Naive thymus-derived CD8-positive, alpha-beta T cell (primary cell): ENCODE measurements at places on chromosomes 5 and 9.

DNA sequence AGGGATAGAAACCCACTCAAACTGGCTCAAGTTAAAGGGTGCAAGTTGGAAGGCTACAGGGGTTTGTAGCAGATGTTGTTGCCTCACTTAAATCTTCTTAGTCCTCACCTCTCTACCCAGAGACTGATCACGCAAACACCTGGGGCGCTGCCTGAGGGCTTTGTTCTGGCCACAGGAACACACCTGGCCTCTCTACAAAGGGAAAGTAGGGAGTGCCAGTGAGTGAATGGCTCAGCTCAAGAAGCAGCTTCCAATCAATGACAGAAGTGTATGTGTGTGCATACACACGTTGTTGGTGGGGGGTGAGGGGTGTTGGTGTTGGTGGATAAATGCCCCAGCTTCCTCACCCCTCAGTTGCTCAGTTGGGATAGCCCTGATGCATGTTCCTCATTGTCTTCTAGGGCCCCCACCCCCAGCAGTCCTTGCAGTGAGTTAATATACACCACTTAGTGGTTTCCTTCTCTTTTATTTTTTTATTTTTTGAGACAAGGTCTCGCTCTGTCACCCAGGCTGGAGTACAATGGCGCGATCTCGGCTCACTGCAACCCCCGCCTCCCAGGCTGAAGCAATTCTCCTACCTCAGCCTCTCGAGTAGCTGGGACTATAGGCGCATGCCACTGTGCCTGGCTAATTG, 30.6 kb upstream of the CTNNA1 start:
- no peak for DNase-seq

DNA sequence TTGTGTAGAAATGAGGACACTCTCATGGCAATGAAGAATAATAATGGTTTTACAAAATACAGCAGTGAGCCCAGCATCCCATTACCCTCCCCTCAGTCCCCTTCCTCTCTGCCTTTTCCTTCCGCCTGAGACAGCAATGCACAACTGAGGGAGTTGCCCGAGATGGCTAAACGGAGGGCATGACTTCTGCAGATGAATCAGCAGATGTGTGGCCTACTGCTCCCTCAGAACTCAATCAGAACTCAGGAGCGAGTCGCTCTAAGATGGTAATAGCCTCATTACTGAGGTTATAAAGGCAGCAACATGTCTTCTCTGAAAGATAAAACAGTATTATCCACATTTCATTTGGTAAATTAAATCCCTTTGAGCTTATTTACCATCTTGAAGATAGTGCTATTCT, 326.6 kb downstream of the ENC1 start:
- no peak for DNase-seq

GRCh38 chr5:44336708-44337107, 52.5 kb downstream of the FGF10 start:
- no peak for DNase-seq

DNA sequence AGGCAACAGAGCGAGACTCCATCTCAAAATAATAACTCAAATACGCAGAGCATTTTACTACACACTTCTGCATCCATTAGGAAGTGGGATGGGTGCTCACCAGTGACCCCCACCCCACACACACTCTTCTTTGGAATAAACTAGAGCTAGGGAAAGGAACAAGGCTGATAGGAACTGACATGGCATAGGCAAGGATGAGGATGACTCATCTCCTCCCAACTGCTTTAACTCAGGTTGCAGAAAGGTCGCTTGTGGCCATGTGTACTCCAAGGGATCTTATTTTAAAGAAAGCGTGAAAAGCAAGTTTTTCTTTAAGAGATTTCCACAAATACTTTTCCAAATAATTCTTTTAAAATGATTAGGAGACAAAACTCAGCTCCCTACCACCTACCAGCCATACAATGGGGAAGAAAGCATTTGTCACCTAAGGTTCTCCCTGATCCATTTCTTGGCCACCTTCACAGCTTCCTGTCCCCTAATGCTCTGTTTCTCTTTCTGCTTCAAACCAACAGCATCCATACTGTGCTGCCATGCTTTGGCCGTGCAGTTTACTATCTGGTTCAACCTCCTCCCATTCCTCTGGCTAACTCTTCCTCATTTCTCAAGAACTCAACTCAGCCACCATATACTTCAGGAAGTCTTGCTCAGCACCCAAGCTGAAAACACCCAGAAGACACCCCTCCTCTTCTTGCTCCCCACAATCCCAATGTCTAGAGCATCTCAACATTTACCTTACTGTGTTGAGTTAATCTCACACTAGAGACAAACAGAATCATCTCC, 211.9 kb downstream of the ACTL7B start:
- no peak for DNase-seq

GRCh38 chr5:83991566-83992224, 271.0 kb upstream of the HAPLN1 start:
- DNase-seq = no peak

DNA sequence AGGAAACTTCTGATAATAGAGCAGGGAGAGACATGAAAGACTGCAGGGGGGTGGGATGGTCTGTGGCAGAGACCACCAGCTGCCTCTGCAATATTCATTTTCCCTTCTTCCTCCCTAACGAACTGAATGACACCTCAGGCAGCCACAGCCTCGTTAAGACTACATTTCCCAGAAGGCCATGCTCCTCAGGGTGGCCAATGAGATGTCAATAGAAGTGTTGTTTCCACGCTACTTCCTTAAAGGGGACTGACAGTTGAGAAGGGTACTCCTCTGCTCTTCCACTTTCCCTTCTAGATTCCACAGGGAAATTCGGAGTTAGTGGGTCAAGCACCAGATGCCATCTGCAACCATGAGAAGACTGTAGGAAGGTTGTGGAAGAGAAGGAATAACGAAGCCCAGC, 52.0 kb upstream of the DAPK1 start:
- no peak for DNase-seq

GRCh38 chr9:94270009-94270408, 10.9 kb downstream of the ZNF169 start:
- no peak for DNase-seq

DNA sequence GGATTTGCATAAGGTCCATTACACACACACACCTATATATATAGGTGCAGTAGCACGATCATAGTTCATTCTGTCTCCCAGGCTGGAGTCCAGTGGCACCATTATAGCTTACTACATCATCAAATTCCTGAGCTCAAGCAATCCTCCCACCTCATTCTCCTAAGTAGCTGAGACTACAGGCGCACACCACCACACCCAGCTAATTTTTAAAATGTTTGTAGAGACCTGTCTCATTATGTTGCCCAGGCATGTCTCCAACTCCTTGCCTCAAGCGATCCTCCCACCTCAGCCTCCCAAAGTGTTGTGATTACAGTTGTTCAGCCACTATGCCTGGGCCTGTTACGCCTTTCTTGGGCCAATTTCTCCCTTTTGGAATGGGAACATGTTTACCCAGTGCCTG, 39.7 kb downstream of the DNAJB5 start:
- no peak for DNase-seq

- no peak for DNase-seq
Measured at GRCh38 chr9:81666123-81666522, 23.2 kb downstream of the TLE1 start.

DNA sequence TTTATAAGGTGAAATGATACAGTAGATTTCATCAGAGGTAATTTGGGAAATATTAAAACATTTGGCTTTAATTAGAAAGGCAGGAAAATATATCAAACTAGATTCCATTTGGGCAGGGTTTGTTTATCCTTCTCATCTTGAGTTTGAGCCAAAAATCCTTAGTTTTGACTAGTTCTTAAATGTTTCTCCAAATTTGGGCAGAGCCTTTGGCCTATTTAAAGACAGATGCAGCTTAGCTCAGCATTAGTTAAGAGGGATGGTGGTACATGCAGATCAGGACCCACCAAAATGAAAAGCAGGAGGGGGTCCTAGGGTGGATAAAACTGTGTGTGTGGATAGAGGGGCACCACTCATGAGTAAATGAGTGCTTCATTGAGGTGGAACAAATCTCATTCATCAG, 20.3 kb upstream of the ARRDC3 start:
- no peak for DNase-seq

DNA sequence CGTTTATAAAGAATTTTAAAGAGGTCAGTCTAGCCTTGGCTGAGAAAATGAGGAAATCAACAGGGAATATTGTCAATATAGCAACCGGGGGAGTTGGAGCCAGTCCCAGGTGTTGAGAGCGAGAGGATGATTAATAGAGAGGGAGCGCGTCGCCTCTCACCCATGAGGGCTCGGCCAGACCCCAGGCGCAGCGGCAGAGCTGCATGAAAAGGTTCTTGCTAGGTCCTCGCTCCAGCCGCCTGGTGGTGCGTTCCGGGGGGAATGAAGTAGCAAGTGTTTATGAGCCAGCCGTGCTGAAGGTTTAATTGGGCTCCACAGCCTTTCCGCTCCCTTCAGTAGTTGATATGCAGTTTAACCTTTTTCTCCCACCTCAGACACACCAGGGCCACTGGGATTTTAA, 167.3 kb upstream of the IRX1 start:
- DNase-seq = no peak

- DNase-seq = no peak
Measured at GRCh38 chr5:145347026-145347616, 488.0 kb downstream of the PRELID2 start.

DNA sequence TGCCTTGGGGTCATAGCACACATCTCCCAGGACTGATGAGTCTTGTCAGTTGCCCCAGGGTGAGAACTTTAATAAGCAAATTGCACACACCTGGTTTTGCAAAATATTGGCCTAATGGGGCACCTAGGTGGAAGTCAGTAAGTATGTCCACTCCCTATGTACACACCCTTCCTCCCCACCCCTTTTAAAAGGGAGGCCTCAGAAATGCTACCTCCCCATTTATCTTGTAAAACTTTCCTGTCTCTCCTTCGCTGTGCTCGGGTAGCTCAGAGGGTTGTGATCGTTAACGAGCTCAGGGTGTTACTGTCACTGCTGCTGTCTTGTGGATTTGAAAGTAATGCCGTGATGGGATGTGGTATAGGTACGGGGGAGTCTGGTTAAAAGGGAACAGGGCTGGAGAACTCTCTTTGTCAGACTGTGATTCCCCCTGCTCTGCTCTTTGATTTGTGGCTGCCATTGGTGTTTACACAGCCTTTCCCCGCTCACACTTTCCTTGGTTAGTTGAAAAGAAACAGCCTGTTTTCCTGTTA, 26.2 kb downstream of the ZNF462 start:
- no peak for DNase-seq

DNA sequence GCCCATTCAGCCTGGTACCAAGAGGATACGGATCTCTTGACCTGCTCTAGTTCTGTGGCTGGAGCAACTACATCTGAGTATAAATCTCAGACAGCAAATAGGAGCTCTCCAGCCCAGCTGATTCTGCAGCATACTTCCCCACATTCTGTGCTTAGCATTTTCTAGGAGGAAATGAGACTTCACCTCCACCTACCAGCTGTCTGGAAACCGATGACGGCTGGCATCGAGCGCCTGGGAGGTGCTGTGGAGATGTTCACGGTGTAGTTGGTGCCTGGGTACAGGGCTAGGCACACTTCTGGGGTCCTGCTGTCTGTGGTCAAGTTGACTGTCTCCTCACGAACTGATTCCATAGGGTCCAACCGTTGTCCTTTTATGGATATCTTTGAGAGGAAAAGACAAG, 63.6 kb downstream of the SUSD1 start:
- no peak for DNase-seq

GRCh38 chr5:81188962-81189361, 44.2 kb upstream of the CKMT2 start:
- no peak for DNase-seq

- no peak for DNase-seq
Measured at GRCh38 chr9:96660692-96661248, 5.7 kb upstream of the PRXL2C start.

DNA sequence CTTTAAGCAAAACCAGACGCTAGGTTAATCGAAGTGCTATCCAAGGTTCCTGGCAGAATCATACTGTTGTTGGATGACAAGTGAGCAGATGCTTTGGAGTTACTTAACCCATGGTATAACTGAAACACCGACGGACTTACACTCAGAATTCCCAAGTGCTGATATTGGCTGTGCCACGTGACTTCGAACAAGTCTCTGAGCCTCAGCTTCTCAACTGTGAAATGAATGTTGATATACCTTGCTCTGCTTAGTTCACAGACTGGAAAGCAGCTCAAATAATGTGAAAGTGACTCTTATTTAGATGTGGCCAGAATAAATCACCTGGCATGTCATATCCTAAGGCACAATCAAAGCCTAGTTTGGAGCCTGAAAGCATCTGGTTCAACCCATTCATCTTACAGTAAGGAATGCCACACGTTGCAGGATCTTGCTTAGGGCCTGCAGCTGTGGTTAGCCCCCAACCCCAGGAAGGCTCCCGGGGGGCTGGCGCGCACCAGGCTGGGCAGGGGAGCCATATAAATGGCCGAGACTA, 759 bp downstream of the GEMIN5 start:
- DNase-seq = no peak

- DNase-seq = no peak
Measured at GRCh38 chr5:177124486-177124991, 9.0 kb upstream of the NSD1 start.

DNA sequence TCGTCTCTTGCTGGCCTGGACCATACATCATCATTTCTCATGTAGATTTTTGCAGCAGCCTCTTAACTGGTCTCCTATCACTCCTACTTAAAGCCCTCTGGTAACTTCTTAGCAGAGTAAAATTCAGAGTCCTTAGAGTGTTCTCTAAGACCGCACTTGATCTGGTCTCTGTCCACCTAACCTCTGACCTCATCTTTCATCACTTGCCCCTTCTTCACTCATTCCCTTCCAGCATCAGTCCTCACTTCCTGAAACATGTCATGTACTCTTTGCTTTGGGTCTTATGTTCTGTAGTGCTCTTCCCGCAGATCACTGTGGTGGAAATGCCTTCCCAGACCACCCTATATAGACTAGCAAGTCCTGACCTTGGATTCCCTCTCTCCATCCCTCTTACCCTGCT, 9.8 kb downstream of the LARP1 start:
- no peak for DNase-seq

GRCh38 chr9:32454280-32454679, 69.8 kb downstream of the ACO1 start:
- no peak for DNase-seq

- DNase-seq = peak; percentile 28
Measured at GRCh38 chr5:132883261-132883834, 9.9 kb downstream of the LEAP2 start.

- DNase-seq = no peak
Measured at GRCh38 chr9:123406016-123406415, 50.0 kb downstream of the CRB2 start.

DNA sequence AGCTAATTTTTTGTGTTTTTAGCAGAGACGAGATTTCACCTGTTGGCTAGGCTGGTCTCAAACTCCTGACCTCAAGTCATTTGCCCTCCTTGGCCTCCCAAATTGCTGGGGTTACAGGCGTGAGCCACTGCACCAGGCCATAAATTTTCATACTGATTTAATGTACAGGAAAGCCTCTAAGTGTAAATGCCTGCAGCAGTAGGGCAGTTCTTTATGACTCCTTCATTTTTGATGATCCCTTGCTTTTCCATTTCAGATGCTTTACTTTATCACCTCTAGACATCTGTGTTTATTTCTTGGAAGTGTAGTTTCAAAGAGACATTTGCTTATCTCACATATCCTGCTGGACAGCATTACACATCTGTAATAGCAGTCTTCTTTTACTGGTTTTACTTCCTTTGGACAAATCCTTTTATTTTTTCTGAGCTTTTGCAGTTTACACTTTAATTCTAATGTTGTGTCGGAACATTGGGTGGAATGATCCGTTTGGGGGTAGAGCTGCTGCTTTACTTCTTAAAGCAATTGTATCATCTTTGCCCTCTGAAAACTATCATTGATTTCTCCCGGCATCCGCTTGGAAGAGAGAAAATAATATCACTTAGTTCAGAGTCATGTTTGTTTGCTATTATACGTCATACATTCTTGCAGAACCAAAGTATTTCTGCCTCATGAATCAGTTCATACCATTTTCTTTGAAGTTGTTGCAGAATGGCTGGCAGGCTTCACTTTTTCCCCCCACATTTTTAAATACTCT, 36.0 kb downstream of the SCGB3A1 start:
- no peak for DNase-seq

- peak; percentile 68 for DNase-seq
Measured at GRCh38 chr5:139711067-139711905, 63.1 kb downstream of the CXXC5 start.
